ENCODE measurements at places on chromosomes 13 and 19.

GRCh38 chr19:41917676-41918075, 10.6 kb downstream of the ERFL start:
- no peak for DNase-seq

DNA sequence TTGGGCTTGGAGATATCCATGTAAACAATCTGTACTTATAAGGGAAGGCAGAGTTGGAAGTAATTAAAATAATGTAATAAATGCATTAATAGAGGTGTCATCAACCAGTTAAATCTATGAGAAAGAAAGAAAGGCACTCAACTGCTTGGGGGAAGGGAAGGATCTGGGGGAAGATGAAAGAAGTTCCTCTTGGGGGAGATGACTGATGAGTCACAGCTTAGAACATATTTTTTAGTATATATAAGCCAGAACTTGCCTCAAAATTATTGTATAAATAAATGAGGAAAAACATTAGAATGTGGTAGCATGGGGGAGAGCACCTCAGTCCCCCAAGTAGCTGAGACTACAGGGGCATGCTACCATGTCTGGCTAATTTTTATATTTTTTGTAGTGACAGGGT, 205.8 kb downstream of the GGACT start:
- DNase-seq = no peak

DNA sequence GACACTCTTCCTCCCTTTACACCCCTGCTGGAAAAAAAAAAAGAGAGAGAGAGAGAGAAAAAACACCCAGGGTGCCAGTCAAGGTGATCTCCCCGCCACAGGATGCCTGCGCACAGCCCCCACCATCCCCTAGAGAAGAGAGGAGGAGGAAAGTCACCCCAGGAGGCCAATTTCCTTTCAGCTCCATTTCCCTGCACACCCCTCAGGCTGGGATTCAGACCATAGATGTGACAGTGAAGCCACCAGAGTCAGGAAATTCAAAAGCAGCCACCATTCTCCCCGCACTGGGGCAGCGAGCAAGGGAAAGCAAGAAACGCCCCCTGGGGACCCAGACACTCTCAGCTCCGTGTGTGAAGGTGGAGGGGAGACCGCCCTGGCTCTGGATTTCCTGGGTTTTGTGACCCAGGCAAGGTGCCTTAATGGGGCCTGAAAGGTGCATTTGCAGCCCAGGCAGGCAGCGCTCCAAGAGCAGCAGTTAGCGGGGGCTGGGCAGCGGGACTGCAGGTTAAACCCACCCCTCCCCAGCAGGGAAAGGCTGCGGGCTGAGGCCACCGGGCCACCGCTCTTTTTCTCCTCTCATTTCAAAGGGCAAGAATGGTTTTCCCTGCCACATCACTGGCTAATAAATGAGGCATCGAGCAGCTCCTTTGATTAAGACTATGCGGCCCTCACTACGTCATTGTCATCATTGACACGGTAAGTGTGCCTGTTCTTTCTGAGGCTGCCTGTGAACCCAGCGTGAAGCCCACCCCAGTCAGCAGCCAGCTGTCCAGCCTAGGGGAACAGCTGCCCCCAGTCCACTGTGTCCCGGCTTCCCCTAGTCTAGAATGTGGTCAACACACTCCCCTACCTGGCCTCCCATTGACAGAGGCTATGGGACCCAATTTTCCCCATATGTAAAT, 83.8 kb upstream of the TM9SF2 start:
- DNase-seq = no peak

- DNase-seq = no peak
Measured at GRCh38 chr19:31350693-31351055, 1.4 kb upstream of the TSHZ3 start.

DNA sequence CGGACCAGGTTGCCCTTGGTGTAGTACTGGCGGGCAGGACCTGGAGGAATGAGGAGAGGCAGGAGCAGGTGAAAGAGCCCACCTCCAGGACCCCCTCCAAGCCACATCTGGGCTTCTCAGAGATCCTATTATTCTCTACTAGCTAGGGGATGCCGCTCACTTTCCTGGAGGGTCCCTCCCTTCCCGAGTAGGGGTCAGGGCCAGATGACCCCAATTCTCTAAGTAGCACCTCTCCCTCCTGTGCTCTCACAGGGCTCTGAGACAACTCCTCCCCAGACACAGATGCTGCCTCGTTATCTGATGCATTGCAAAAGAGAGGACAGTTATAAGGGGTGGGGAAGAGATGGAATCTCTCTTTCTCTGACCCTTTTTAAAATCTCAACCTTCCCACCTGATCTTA, 22.9 kb downstream of the GP6 start:
- no peak for DNase-seq

DNA sequence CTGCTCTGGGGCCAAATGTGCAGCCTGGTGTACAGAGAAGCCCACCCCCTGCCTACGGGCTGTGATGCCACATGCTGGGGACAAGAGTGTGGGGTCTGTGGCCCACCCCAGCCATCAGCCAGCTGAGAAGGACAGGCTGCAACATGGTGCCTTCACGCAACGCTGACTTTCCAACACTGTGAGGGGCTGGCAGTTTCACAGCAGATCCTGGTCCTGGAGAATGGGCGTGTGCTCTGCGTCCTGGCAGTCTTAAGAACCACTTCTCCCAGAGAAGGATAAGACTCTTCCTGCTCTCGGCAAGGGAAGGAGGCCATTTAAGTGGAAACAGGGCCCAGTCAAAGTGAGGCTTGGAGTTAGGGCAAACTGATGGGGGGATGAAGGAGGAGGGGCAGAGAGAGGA, 4.6 kb downstream of the LRRC4B start:
- DNase-seq = no peak

- no peak for DNase-seq
Measured at GRCh38 chr13:98879957-98880356, 97.9 kb downstream of the DOCK9 start.

DNA sequence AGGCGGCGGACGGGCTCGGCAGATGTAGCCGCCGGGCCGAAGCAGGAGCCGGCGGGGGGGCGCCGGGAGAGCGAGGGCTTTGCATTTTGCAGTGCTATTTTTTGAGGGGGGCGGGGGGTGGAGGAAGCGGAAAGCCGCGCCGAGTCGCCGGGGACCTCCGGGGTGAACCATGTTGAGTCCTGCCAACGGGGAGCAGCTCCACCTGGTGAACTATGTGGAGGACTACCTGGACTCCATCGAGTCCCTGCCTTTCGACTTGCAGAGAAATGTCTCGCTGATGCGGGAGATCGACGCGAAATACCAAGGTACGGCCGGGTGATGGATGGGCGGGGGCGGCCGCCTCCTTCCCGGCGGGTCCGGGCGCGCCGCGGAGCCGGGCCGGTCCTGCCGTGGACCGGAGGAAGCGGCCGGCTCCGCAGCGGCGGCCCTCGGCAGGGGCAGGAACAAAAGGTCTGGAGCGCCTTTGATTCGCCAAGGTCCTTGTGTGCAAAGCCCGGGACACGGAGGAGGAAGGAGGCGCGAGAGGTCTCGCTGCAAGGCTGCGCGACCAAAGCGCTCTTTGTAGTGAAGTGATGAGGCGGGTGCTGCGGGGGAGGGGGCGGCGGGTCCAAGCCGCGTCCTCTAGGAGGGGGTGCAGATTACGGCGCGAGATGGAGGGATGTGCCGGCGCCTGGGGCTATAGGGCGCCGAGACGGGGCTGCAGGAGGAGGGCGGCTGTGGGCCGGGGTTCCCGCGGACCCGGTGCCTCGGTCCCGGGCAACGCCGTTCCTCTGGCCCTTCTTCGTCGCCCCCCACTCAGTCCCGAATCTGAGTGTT, 689 bp downstream of the ING1 start:
- DNase-seq = peak; percentile 69

- no peak for DNase-seq
Measured at GRCh38 chr19:19057720-19058119, 6.1 kb upstream of the SLC25A42 start.

GRCh38 chr13:109939180-109939579, 152.8 kb upstream of the IRS2 start:
- DNase-seq = no peak

DNA sequence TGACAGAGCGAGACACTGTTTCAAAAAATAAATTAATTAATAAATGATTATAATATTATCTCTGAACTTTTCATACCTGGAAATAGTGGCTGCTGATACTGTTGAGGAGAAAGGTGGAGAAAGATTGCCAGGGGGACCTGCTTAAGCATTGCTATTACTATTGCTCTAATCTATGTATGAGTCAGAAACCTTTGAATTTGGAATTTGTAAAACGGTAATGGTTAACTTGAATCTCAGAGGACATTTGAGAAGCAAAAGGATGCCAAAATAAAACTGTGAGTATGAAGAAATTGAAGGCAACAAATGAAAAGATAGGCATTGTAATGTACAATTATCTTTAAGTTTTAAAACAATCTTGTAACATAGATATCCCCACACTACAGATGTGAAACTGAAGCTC, 5.2 kb downstream of the MRPL57 start:
- no peak for DNase-seq

GRCh38 chr13:40124633-40125015, 469.2 kb downstream of the COG6 start:
- no peak for DNase-seq

DNA sequence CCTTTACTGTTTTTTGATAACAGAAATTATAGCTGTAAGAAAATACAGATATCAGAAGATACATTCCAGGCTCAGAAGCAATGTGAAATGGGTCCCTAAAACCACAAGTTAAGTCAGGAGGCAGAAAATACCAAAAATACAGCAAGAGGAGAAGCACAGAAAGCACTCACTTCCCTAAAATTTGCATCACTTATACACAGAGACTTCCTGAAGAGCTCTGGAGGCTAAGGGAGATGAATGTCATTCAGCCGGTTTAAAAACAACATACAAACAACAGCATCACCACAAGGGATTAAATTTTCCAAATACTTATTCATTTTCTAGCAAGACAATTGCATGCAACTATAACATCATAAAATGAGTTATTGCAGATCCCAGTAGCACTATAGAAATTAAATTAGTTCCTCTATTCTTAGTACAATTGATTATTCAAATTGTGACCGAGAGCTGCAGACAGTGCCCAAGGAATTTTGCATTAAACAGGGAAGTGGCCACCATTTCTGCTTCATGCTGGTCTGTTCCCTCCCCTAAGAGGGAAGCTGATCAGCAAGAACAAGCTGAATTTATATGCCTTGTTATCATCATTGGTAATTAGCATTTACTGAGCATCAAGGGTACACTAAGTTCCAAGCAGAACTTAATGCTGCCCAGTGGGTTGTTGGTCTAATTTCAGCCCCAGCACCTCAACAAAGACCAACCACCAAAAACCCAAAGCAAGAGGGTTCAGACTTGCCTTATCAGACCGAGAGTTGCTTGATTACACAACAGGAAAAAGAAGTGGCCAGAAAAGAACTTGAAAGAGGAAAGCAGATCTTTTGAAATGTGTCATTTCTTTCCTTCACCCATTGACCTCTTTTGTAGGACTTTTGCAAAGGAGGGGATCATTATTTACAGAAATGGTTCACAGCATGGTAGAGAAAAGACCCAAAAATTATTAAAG, 140.7 kb downstream of the KCTD12 start:
- DNase-seq = no peak

GRCh38 chr13:77861741-77862140, 56.9 kb downstream of the EDNRB start:
- no peak for DNase-seq

GRCh38 chr13:109517517-109517916, 268.9 kb downstream of the IRS2 start:
- no peak for DNase-seq

GRCh38 chr19:38893341-38893771, 6.1 kb downstream of the SIRT2 start:
- DNase-seq = no peak

GRCh38 chr13:72886272-72887067, 104.5 kb downstream of the PIBF1 start:
- DNase-seq = no peak

GRCh38 chr13:101618440-101619187, 166.1 kb downstream of the ITGBL1 start:
- DNase-seq = no peak
